HS-5 (cell line): ENCODE measurements at places on chromosomes 7 and 10.
A peak's percentile ranks its signal among the peaks of the same experiment; 100 is the strongest.

DNA sequence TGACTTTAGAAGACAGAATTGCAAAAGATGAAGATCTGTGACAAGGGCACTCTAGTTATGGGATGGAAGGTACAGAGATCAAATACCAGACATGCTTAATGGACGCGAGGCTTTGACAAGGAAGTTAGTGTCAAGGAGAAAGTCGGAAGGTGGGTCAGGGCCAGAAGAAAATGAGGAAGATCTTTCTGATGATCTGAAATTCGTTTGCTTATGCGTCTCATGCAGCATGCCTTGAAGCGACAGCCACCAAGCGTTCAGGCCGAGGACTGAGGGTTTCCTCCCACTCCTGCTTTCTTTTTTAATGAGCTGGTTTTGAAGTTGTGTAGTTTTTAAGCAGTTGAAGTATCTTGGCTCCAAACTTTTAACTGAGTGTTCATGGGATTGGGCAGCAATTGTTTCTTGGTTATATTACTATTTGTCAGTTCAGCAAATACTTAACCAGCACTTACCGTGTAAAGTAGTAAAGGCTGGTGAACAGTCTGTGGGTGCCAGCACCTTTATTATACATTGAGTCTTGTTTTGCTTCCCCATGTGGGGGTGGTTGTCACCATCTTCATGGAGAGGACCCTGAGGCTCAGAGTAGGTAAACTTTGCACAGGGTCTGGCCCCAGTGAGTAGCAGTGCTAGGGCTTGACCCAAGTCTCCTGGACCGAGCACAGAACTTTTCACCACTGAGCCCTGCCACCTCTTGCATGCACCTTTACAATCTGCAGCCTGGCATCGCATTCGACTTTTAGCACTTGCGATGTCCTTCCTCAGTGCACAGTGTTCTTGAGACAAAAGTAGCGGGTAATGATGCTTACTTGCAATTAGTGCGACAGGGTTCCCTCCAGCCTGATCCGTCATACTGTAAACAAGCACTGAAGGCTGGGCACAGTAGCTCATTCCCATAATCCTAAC, 14.3 kb upstream of the BHLHA15 start:
- DNase-seq = no peak

DNA sequence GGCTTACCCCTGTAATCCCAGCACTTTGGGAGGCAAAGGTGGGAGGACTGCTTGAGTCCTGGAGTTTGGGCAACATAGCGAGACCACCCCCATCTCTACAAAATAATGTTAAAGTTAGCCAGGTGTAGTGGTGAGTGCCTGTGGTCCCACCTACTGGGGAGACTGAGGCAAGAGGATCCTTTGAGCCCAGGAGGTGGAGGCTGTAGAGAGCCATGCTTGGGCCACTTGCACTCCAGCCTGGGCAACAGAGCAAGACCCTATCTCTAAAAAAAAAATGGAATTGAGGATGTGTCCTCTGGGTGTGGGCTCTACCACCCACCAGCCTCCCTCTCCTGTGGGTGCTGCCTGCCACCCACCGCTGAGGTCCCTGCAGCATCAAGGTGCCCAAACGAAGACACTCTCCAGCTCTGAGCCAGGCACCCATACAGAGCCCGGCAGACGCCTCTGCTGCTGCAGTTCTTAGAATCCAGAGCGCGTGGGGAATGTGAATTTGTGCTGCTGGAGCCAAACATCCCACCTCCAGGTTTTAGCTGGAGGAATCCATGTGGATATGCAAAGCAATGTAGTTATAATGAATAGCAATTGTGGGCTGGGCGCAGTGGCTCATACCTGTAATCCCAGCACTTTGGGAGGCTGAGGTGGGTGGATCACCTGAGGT, 176.0 kb upstream of the TNRC18 start:
- no peak for DNase-seq

DNA sequence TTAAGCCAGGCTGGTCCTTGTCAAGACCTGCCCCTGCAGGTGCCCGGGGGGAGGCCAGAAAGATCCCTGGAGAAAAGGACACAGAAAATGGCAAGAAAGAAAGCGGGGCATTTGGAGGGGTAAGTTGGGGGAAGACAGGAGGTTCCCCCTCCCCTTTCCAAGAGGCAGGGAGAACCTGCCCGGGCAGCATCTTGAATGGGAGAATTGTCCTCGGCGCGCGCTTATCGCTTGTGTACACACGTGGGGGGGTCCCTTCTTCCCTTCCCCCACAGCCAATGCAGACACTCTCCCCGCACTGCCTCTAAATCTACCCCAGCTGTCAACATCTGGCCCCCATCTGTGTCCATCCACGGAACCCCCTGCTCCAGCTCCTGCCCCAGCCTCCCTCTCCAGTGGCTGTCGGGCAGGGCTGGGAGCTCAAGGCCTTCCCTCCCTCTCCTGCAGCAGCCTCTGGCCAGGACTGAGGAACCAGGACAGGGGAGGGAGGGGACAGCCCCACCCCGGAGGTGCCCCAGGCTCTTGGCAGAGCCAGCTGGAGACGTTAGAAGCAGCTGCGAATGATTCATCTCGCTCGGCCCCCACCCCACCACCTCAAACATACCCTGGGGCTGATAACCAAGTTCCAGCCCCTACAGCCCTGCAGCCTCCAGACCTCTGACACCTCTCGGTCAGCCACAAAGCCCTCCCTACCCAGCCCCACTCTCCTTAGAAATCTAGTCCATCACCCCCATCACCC, 25.3 kb downstream of the EPHB4 start:
- peak; percentile 51 for DNase-seq

GRCh38 chr7:17408904-17409290, 110.4 kb downstream of the AHR start:
- DNase-seq = no peak

- no peak for DNase-seq
These were observed 314.3 kb upstream of the PRKCQ start for GRCh38 chr10:6894405-6894804.

GRCh38 chr10:60352105-60352504, 37.6 kb downstream of the ANK3 start:
- no peak for DNase-seq

- no peak for DNase-seq
These were observed 505.1 kb downstream of the INHBA start for GRCh38 chr7:41197769-41198168.

GRCh38 chr10:71268247-71268691, 50.8 kb upstream of the SLC29A3 start:
- no peak for DNase-seq

- no peak for DNase-seq
These were observed 527.7 kb downstream of the GALNT17 start for GRCh38 chr7:71659622-71660021.

DNA sequence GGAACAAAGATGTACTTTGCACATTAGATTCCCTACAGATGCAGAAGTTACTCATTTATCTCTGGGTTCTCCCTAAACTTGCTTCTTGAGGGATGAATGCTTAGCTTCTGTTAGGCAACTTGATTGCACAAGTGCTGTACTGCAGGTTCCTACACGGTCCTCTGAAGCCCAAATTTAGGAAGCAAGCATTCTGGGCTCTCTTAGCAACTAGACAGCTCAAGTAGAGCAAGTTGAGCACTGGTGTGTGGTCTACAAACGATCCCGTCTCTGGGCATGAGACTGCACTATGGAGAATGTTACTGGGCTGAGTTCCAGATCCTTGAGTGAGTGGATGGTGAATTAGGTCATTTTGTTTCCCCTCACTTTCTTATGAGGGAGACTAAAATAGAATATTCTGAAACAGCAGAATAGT, 14.3 kb downstream of the SEMA3D start:
- DNase-seq = no peak

DNA sequence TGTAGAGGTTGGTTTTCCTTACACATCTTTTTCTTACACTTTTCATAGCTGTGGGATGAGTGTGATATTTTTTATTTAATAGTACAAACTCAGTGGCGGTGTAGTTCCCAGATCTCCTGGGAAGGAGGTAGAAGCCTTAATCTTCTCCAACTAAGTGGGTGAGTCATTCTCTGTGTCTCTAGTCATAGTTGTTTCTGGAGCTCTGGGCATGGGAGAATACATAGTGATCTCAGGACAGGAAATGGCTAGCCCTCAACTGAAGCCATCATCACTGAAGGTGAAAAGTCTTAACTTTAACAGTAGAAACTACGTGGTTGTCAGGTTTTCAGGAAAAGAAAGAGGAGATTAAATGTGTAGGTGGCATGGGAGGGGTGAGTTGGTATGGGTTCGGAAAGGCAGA, 319.4 kb upstream of the FZD8 start:
- no peak for DNase-seq

DNA sequence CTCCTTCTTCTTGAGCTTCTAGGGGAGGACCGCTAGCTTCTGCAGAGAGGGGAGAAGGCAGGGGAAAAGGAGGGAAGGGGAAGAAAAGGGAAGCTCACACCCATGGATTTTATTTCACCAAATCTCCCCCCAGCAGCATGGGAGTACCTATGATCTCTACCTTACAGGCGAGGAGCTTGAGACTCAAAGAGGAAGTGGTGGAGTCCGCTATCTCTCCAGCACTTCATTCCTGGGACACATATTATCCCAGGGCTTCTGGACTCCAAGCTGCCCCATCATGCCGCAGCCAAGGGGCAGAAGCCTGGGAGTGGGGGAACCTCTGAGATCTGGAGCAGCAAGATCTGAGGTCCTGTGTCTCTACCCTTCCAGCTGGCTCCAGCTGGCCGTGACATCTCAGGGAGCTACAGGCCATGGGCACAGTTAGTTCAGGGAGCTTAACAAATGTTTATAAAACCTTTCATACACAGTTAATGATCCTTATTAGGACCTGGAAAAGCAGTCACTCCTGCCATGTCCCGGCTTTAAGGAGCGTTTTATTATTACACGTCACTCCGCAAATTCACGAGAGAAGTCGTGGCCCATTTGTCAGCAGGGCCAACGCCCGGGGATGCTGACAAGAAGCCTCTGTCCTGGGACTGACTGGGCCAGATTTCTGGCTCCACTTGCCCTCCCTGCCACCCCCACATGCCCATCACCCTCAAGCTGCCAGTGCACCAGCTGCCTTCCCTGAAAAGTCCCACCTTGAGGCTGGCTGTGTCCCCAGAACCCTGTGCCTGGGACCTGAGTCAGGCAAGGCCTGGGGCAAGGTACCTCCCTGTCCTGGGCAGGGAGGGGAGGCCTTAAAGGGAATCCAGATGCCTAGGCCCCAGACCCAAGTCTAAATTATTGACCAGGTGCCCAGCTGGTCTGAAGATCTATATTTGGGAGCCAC, 132.1 kb upstream of the ZMIZ1 start:
- no peak for DNase-seq

DNA sequence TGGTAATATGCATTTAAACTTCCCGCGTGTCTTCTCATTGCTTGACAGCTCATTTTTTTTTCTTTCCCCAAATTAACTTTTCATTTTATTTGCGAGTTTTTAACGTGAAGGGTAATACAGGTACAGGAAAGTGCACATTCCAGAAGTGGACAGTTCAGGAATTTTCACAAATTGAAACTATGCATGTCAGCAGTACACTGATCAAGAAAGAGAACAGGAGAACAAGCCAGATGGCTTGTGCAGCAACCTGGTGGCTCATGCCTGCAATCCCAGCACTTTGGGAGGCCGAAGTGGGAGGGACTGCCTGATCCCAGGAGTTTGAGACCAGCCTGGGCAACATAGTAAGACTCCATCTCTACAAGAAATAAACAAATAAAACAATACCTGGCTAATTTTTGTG, 28.5 kb downstream of the ARL5B start:
- no peak for DNase-seq

- DNase-seq = no peak
These were observed 164.8 kb downstream of the DNAJB6 start for GRCh38 chr7:157501581-157501980.

- no peak for DNase-seq
These were observed 29.7 kb downstream of the AGAP3 start for GRCh38 chr7:151115836-151116418.

DNA sequence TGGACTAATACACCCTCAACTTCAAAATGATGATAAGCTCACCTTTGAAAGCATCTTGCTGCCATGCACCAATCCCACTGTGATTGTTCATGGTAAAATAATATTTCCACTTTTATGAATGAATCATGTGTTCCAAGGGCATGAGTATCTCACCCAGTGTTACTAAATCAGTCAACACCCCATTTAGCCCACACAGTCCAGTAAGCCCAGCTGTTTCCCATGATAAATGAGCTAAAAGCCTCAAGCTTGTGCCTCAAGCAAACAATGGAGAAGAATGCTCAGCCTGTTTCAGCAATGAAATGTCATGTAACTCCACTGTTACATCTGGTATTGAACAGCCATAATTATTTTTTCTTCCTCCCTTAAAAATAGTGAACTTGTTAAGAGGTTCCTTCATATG, 442.5 kb downstream of the XPNPEP1 start:
- DNase-seq = no peak

DNA sequence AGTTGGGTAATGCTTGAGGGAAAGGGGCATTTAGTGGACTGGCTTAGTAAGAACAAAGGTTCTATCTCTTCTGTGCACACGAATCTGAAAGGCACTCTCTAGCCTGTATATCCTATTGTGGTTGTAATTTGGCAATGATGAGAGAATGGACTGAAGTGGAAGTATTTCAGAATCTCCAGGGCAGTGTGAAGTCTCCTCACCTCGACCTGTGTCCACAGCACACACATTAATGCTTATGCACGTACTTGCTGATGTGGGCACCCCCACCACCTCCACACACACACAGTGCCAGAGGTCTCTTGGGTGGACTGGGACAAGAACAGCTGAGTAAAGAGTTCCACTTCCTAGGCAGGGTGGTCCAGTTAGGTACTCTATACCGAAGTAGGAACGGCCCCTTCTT, 6.9 kb downstream of the SMC3 start:
- DNase-seq = no peak

- DNase-seq = no peak
These were observed 1293.0 kb downstream of the REEP3 start for GRCh38 chr10:64814201-64814600.

DNA sequence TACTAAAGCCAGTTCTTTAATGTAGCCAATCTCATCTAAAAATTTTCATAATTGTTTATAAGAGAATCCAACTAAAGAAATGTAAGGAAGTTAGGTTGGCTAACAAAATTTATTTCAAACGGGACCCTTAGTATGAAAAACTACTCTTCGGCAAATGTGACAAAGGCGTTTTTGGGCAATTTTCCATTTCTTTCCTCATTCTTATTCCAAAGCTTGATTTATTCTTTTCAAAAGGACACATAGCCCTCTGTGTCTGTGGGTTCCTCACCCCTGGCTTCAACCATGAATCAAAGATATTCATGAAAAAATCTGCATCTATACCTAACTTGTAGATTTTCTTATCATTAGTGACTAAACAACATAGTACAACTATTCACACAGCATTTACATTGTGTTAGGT, 195.9 kb downstream of the ZMYND11 start:
- DNase-seq = no peak

DNA sequence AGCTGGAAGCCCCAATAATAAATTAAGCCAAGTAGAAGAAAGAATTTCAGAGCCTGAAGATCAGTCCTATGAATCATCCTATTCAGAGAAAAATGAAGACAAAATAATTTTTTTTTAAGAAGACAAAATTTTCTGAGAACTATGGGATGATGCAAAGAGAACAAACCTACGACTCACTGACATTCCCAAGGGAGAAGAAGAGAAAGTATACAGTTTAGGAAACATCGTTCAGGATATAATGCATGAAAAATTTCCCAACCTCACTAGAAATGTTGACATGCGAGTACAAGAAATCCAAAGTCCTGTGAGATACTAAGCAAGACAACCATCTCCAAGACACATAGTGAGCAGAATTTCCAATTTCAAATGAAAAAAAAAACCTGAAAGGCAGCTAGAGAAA, 150.5 kb downstream of the THSD7A start:
- DNase-seq = peak; percentile 43

GRCh38 chr10:104127411-104127810, 5.4 kb downstream of the SFR1 start:
- DNase-seq = no peak
